Right ventricle myocardium superior (tissue), 1 donor: ENCODE measurements at places on chromosomes 2 and 18. TPM values are rescaled to one million over a fixed set of nuclear protein-coding genes. Genes with fewer than 3 reads are reported as not detected.
A peak's percentile ranks its signal among the peaks of the same experiment; 100 is the strongest.

DNA sequence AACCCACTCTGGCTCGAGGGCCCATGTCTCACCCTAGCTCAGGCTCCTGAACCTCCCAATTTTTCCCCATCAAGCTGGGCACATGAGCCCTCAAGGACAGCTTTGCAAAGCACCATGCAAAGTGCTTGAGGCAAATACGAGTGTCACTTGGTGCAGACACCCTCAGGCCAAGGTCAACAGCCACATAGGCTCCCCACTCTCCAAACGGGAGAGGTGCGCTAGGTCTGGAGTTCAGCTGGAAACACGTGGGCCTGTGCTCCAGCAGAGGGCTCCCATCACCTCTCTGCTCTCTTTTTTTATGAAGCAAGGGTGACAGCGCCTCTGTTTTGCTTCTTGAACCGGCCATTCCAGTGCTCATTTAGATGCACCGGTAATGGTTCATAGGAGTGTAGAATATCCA, 11.9 kb upstream of the ARHGAP25 start:
- no peak for DNase-seq

DNA sequence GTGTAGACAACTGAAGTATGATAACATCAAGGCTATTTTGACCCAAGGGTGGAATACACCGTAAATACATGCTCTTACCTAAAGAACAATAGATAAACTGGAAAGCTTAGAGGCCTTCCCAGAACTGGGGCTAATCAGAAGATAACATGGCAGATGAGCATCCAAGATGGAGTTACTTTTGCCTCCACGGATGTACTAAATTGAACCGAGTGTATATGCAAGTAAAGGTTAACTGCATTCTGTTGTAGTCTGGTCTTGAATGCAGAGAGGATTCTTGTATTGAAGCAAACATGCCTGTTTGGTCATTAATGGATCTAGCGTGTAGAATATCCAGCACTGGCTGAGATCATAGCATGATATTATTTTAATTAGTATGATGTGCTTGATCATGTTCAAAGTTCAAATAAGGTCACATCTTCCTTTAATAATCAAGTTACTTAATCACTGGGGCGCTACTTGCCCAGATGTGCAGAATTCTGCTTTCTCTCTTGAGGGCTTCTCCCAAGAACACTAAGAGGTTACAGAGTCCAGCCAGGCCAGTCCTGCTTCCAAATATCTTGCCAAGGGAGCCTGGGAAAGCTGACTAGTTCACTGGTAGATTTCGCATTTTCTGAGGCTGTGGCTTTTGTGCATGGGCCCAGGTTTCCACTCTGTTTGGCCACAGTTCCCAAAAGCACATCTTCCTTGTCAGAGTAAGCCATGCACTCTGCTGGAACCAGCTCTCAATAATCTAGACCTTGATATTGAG, 37.5 kb upstream of the ACSL3 start:
- no peak for DNase-seq

Gene CD8B2
- total RNA-seq: not detected

GRCh38 chr2:1650085-1650872, 94.0 kb downstream of the PXDN start:
- DNase-seq: peak; percentile 21

Gene SATB2
- 1.3 TPM for total RNA-seq

GRCh38 chr2:39232141-39232540, 11.6 kb downstream of the CDKL4 start:
- no peak for DNase-seq

GRCh38 chr2:148658807-148659722, 14.5 kb downstream of the EPC2 start:
- no peak for DNase-seq

Gene REG1B
- total RNA-seq: not detected

DNA sequence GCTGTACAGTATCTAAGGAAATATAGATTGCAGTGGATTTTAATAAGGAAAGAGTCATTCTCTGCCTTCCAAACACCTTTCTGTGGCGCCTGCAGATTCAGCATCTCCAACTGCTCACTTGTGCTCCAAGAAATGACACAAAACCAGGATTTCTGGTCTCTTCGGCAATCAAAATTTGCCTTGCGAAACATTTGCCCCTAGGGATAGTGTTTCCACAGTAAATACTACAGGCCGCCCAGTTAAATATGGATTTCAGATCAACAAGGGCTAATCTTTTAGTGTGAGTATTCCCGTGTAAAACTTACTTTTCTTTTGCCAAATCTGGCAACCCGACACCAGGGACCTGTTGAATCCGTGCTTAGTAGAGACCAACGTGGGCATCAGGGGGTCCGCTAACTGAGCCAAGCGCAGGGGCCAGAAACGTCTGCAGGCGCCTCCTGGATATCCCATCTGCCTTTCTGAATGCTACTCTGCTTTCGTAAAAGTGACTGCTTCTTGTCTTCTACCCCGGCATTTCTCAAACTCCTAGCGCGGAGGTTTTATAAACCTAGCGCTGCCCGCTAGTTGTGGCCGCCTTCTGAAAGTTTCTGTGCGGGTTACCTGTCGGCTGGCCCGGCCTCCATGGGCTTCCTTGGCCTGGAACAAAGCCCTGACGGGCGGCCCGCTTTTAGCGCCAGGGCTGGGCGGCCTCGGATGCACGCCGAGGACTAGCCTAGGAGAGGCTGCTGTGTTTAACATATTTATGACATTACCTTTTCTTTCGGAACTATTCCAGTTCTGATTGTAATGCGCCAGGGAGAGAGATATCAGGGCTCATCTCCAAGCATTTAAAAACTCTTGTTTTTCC, 2.5 kb downstream of the CYP1B1 start:
- DNase-seq: no peak

DNA sequence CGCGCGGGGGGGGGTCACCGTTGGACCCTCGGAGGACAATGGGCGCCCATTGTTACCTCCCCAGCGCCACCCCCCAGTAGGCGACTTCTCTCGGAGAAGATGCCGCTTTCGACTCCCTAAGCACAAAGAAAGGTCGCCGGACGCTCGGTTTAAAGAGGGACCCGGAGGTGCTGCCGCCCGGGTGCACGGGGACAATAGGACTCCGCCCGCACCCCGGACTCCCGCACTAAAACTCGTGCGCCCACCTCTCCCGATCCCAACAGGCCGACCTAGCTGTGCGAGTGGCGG, 318 bp upstream of the CDC42EP3 start:
- DNase-seq: no peak
